ENCODE measurements at places on chromosomes 2 and 18.

DNA sequence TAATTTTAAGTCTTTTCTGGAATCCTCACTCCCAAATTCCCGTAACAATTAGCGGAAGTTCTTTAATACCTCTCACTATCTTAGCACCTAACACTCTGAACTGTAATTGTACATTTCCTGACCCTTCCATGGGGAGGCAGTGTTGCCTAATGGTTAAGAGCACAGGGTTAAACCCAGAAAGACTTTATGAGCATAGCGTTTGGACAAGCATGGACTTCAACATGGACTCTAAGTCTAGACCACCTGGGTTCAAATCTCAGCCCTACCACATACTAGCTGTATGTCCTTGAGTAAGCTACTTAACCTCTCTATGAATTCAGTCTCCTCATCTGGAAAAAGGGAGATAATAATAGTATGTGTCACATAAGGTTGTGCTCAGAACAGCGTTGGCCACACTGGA lies 13.0 kb downstream of the ANTXR1 start:
- DNase-seq, result no peak

DNA sequence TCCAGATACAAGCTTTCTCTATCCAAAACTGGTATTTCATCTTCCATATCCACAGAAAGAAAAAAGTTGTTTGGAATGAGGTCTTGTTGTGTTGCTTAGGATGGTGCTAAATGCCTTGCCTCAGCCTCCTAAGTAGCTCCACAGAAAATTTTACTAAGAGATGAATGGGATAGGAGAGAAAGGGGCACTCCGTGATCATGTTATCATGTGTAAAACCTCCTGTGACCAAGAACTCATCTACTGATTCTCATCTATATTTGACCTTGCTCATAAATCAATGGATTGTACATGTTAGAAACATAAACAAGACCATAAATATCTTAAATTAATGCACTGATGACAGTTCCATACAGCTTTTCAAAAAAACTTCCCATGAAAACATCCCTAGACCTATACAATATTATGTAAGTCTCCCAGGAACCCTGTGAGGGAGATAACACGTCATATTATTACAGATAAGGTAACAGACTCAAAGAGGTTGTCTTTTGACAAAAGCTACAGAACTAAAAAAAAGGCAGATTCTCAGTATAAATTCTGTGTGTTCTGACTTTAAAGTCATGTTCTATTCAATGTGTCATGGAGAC lies 29.3 kb upstream of the KYNU start:
- DNase-seq, result no peak

DNA sequence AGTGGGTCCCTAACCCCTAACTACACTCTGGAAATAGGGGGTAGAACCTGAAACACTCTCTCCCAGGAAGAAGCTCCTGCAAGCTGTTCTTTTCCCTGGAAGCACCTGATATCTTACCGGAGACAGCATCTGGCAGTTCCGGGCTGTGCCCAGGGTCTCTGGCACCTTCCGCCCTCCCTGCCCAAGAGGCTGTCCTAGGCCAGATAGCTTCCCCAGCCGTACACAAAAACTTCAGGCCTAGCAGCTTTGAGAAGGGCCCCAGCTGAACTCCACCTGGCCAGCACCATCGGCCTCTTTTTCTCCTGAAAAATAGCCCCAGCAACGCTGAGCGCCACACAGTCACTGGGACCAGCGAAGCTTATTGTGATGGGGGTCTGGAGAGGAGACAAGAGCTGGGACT lies 9.7 kb downstream of the OSR1 start:
- no peak for DNase-seq

DNA sequence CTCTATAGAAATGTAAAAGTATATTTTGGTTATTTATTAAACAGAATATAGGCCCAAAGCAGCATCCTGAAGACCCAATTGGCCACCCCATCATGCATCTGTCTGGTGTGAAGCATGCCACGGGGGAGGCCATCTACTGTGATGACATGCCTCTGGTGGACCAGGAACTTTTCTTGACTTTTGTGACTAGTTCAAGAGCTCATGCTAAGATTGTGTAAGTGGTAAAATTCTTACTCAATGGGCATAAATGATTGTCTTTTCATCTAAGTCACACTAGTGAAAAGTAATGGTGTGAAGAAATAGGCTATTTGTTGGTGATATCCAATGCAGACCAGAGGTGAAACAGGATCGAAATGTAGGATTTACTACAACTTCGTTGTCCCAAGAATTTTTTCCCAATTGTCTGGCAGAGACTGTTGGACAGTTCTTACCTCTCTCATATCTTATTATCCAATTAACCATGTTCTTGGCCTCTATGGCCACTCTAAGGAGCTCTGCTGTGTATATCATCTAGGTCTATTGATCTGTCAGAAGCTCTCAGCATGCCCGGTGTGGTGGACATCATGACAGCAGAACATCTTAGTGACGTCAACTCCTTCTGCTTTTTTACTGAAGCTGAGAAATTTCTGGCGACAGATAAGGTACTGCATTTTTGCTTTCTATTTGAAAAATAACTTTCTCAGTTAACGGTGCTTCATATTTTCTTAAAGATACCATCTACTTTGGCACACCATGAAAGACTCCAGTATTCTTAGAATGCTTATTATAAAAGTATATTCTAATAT lies 35.0 kb downstream of the AOX1 start:
- no peak for DNase-seq

DNA sequence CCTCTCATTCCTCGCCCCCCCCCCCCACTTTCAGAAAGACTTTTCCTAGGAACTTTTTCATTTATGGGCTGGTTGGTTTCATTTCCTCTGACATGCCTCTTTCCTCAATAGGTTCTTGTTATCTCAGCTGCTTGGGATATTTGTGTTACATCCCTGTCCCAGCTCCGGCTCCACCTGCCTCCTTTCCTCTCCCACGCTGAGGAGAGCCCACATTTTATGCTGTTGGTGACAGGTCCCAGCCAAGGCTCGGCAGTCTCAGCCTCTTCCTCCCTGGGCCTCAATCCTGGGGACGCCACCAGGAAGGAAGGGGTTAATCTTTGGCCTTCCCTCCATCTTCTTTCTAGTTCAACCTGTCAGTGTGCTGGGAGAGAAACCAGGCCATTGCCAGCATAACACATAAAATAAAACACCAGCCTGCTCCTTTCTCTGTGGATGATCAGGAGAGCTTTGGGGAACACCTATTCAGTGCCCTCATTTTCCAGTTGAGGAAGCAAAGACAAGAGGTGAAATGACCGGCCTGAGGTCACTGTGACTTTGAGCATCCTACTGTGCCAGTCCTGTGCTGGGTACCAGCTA lies 216.9 kb upstream of the TNP1 start:
- no peak for DNase-seq

DNA sequence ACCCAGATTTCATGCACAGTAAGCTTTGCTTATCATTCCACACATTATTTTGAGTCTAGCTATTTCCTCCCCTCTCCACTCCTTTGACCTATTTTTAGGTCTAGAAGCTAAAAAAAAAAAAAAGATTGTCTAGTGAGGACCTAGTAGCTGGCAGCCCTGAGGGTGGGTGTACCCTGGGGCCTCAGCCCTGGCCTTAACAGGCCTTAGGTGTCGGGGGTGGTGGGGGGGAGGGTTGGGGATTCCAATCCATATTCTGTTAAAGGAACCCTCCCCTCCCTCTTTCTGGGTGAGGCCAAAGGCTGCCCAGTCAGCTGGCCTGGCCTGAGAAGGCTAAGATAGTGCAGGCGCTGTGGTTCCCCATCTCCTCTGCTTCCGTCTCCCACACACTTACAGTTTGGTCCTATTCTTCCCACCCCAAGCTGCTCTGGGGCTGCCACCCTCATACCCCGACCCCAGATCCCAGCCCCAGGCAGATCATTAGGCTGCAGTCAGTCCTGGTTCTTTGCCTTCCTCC lies 65.5 kb upstream of the HK2 start:
- DNase-seq, result no peak

DNA sequence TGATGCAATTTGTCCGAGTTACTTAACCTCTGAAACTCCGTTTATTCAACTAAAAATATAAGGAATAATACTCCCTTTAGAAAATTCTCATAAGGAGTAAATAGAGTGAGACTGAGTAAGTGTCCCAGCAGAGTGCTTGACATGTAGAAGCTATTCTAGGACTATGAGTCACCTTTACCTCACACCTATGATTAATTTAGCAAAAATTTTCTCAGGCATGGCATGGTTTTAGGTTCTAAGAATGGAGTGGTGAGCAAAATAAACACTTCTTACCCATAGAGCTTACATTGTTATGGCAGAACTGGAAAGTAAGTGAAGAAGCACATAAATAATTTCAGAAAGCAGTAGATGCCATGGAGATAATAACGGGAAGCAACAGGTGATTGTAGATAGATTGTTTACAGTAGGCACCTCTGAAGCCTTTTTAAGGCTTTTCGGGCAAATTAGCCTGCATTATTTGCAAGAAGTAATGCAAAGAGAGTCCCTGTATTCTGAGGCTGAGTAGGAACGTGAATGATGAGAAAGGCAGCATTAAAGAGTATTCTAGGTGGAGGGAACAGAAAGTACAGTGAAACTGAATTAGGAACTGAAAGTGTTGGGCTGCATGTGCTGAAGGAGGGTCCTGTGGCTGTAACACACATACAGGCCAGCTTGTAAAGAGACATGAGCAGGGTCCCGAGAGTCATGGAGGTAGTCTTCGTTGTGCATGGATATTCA lies 209.2 kb downstream of the ZNF407 start:
- DNase-seq, result no peak

- DNase-seq, result no peak
These were observed 537 bp upstream of the ZC3H15 start for GRCh38 chr2:186485576-186485870.

- no peak for DNase-seq
These were observed 32.8 kb upstream of the MARCO start for GRCh38 chr2:118909191-118909590.

DNA sequence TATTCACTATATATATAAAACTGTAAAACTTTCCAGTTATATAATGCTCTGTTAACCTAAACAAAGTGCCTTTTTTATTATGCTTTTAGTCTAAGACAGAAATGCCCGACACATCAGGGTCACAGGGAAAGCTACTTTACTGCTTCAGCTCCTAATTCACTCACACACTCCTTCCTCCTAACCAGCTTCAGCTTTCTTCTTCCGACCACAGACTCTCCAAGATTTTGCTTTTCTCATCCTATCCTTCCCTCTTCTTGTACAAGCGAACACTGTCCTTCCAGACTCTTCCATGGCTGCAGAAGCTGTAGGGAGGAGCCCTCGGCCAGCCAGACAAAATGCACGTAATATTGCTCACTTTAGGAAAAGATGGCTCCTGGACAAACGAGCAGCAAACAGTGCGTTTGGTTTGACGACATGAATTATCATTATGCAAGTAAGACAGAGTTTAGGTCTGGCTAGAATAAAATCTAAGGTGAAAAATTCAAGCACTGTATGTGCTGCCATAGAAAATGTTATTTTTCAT lies 47.5 kb upstream of the HNRNPA3 start:
- DNase-seq, result no peak

DNA sequence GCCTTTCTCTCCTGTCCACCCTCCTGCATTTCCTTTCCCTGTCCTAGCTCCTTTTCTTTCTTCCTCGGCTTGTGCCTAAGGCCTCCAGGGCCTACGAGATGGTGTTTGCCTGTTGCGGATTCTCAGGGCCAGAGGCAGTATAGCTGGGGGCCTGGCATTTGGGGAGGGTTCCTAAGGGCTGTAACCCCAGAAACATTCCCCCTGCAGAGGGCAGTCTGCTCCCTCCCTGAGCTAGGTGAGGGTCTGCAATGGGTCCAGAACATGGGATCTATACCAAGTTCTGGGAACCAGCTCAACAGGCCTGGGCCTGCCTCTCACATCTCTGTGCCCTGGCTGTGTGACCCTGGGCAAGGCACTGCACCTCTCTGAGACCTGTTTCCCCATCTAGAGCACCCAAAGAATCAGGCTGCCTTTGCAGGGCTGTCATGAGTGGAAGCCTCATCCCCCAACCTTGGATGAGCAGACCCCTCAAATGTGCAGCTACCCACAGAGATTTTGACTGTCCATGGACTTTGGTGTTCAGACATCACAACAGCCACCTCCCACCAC lies 97.5 kb downstream of the GLI2 start:
- DNase-seq, result no peak

- no peak for DNase-seq
These were observed 670.2 kb upstream of the ZEB2 start for GRCh38 chr2:145190031-145190703.

DNA sequence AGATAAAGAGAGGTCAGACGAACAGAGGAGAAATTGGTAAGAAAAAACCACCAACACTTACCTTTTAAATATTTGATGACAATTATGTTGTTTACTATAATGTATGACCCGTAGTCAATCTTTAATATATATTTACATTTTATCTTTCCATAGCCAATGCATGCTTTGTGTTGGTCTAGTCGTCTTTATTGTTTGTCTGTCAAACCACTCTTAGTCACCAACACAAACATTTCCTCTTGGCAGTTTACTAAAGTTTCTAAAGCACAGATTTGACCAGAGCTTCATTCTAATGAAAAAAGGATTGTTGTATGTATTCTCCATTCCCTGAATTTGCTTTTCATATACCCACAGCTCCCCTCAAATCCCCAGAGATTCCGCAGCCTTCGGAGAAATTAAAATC lies 784.7 kb upstream of the PIK3C3 start:
- DNase-seq, result no peak

DNA sequence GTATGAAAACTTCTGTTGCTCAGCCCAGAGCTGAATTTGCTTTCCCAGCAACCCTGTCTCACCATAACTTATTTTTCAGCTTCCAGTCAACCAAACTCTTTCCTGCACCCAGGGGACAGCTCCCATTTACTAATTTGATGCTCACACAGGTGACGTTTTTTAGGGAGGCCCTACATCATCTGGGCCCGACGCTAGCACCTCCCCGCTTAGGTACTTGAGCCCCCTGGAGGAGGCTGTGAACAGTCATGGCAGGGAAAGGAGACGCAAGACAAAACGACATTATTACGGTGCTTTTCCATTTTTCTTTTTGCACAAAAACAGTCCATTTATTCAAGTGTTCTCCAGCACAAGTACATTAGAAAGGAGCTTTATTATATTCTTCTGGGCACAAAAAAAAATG lies 59.2 kb upstream of the POMC start:
- no peak for DNase-seq

Data from stimulated activated CD8-positive, alpha-beta memory T cell treated with anti-CD3 and anti-CD28 coated beads, Interleukin-15, amount 100 ng/mL, for 4 hours (primary cell).